ENCODE measurements at places on chromosomes 7 and 10.
A peak's percentile ranks its signal among the peaks of the same experiment; 100 is the strongest.

GRCh38 chr10:103545771-103546281, 52.3 kb downstream of the NEURL1 start:
- no peak for DNase-seq

GRCh38 chr7:155491812-155492211, 33.9 kb downstream of the EN2 start:
- DNase-seq = no peak

- peak; percentile 74 for DNase-seq
Observed at GRCh38 chr10:31896968-31897384, 31.7 kb downstream of the ARHGAP12 start.

DNA sequence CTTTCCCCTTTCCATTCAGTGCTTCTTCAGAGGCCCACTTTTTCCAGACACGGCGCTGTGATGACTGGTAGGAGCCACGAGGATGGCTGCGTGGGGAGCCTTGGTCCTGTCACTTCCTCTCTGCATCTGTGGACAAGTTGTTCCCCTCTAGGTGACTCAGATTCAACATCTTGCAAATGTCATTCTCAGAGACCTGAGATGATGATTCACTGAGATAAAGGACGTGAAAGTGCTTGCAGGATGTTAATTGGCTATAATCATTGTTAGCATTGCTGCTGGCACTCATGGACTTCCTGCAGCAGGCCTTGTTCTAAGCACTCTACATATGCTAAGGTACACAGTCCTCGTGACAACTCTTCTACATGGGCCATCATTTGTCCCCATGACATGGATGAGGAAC, 489.8 kb upstream of the ZMIZ1 start:
- no peak for DNase-seq

GRCh38 chr7:101234636-101235035, 3.0 kb downstream of the CLDN15 start:
- no peak for DNase-seq

- DNase-seq = peak; percentile 92
Observed at GRCh38 chr10:99917963-99918825, 91.6 kb downstream of the DNMBP start.

GRCh38 chr7:84117304-84117703, 77.3 kb downstream of the SEMA3A start:
- DNase-seq = no peak

- no peak for DNase-seq
Observed at GRCh38 chr10:95276367-95277200, 14.2 kb downstream of the PDLIM1 start.

GRCh38 chr10:36126076-36126475, 484.0 kb upstream of the FZD8 start:
- no peak for DNase-seq

GRCh38 chr10:67763499-67764011, 67.6 kb upstream of the CTNNA3 start:
- peak; percentile 82 for DNase-seq

- no peak for DNase-seq
Observed at GRCh38 chr7:80643336-80643915, 5.0 kb downstream of the CD36 start.

GRCh38 chr10:60569681-60570080, 180.0 kb upstream of the ANK3 start:
- DNase-seq = no peak

GRCh38 chr10:122243550-122243949, 27.5 kb upstream of the BTBD16 start:
- DNase-seq = no peak

DNA sequence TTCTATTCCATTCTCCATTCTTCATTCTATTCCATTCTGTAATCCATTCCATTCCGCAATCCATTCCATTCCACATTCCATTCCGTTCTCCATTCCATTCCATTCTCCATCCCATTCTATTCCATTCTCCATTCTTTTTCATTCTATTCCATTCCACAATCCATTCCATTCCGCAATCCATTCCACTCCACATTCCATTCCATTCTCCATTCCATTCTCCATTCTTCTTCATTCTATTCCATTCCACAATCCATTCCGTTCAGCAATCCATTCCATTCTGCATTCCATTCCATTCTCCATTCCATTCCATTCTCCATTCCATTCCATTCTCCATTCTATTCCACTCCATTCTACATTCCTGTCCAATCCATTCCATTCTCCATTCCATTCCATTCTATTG, 85.2 kb downstream of the NSUN6 start:
- DNase-seq = no peak

GRCh38 chr10:109866995-109867635, 56.2 kb downstream of the XPNPEP1 start:
- DNase-seq = no peak

- DNase-seq = no peak
Observed at GRCh38 chr7:29957521-29958310, 31.9 kb downstream of the SCRN1 start.

- DNase-seq = no peak
Observed at GRCh38 chr7:96747418-96747940, 37.8 kb upstream of the SEM1 start.

- DNase-seq = no peak
Observed at GRCh38 chr10:126242397-126243260, 145.6 kb downstream of the ADAM12 start.

DNA sequence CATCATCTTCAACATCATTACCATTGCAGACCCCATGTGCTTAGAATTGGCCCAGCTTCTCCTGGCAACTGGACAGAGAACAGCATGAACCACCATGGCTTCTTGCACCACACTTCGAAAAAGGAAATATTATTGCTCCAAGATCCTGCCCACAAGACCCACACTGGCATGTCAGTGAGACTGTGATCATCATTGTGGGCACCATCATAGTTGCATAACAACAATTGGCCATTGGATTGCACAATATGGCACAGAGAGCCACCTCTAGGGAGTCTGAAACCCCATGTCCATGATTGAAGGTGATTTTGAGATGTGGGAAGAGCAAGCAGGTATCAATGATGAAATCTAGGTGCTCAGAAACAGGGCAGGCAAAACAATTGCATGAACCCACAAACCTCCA, 918.9 kb downstream of the GRID1 start:
- DNase-seq = no peak

DNA sequence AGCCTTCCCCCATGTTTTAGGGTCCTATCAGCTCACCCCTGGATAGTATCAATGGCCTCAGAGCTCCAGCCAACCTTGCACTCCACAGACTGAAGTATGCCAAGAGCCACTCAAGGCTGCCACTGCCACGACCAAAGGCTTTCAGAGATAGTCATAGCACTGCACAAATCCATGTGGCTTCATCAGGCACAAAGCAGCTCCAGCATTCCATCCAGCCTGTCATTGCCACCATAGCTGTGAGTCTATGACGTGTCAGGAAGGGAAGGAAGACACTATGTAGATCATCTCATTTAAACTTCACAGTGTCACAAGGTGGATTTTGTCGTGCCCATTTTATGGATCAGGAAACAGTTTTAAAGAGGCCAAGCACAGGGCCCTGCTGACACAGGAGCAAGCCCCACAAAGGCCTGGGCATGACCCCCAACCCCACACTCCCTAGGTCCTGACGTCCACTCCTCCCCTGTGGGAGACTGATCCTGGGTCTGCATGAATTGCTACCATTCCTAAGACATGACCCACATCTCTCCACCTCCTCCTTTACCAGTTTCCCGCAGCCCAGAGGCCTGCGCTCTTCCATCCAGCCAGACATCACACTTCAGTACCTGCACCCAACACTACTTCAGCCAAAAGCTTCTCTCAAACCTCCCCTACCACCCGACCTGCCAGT, 119.4 kb downstream of the DIP2C start:
- no peak for DNase-seq

DNA sequence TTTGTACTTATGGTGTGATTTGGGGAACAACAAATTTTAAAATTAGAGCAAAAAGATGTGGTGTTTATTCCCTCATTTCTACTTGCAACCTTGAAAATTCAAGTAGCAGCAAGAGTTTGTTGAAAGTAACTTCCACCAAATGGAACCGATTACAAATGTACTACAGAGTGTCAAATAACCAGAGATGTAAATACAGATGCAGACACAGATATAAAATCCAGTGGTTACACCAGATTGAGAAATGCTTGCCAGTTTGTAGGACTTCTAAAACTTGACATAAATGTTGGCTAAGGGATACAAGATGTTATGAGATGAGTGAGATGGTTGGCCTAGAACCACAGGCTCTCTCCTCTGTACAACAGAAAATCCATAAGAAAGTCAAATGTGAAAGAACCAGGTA, 162.1 kb downstream of the DIP2C start:
- DNase-seq = no peak

GRCh38 chr7:142865766-142866165, 10.9 kb downstream of the EPHB6 start:
- DNase-seq = no peak

GRCh38 chr10:69239136-69239535, 19.0 kb downstream of the HKDC1 start:
- DNase-seq = no peak

GRCh38 chr10:132827423-132827789, 41.5 kb upstream of the NKX6-2 start:
- DNase-seq = no peak

- peak; percentile 49 for DNase-seq
Observed at GRCh38 chr7:101882005-101882421, 64.6 kb downstream of the CUX1 start.

DNA sequence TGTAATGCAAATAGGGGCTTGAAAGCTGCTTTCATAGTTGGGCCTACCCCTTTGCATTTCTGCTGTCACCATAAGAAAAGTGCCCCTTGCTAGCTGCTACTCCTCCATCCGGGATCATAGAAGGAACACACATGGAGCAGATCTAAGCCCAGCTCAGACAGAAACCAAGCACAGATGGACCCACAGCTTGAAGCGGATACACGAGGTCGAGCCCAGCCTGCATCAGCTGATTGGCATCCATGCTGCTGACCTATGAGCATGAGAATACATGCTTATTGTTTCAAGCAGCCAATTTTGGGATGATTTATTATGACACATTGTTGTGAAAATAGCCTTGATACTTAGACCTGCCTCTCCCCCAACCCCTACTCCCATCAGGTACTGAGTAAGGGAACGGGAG, 109.2 kb downstream of the ZNF467 start:
- no peak for DNase-seq

DNA sequence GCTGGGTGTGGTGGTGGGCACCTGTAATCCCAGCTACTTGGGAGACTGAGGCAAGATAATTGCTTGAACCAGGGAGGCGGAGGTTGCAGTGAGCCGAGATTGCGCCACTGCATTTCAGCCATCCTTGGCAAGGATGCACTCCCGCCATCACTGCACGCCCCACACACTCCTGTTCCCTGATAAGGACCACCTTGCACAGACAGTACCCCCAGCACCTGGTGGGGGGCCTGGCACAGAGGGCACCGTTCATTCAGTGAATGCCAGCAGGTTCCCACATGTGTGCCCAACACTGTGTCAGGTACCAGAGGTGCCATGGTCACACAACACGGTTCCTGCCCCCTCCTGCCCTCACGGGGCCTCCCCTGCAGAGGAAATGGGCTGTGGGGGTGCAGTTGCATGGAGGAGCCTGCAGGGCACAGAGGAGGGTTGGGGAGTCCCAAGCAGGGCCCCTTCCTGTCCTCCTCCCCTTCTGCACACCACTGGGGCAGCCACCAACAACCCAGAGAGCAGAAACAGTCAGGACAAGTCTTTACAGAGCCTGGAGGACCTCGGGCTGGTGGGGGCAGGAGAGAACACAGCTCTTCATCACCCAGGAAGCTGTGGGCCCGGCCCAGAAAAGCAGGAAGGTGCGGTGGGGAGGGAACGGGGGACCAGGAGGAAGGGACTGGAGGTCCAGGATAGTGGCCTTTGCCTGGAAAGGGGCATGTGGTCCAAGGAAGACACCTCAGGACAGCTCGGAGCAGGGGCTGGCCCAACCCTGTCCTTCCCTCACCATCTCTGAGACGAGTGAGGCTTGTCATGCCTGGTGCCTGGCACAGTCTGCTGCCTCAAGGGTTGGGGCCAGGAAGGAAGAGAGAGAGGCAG, 7.1 kb downstream of the CRYGN start:
- DNase-seq = no peak

GRCh38 chr7:83985821-83986220, 208.8 kb downstream of the SEMA3A start:
- DNase-seq = no peak

DNA sequence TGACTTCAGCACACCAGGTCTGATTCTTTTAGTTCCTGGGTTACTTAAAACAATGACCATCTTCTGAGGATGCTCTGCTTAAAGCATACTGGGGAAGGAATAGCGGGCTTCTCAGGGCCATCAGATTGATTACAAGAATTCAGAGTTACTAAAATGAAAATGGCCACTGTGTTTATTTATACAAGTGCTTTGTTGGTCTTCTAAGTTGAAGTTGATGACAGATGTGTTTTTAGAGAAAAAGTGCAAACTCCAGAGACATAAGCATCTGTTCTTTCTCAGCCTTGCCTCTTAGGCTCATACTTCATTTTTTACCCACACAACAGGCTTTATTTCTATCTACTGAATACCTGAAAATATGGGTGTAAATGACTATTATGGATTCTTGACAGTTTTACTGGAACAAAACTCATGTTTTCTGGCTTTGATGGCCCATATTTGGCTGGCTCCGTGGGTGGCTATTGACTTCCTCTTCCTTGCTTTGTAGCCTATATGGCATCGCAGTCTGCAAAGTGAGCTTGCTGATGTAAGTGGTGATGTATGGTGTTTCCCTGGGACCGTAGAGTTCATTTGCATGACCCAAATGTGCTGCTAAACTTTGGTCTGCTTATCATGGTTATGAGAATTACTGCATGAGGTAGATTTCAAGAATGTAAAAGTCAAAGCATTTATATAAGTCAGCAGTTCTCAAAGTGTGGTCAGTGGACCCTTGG, 121.3 kb downstream of the BMPER start:
- no peak for DNase-seq

DNA sequence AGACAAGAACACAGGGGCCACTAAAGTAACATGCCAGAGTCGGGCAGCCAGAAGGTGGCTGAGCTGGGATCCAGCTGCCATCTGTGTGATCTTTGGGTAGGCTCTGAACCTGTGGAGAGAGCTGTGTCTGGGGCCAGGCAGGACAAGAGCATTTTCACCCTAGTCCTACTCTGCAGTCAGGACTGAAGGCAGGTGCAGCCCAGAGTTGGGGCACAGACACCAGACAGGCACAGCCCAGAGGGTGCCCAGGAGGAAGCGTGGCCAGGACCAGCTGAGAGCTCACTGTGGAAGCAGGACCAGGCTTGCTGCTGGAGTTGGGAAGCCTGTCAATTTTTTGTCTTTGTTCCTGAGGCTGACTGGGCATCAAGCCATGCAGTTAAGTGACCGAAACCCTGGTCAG, 113.6 kb downstream of the ADCY1 start:
- DNase-seq = no peak

DNA sequence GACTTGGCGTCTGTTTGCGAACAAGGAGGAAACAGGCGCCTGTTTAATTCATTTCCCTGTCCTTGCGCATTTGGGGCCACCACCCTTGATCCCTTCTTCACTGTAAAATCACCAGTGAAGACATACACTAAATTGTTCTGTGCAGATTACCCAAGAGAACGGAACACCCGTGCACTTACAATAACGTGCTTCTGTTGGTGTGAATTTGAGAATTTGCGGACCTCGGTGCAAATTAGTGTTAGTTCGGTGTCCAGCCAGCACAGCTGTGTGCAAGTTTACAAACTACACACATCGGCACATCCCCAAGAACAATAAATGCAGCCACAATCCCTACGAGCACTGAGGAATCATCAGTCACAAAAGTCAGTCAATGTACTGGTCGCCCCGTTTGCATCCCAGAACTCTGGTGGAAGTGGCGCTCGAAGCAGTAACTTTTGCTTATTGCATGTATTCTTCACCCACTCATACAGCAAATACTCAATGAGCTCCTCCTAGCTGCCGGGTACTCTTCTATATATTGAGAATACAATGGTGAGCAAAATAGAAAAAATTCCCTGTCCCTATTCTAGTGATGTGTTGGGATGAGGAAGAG, 786 bp upstream of the CNOT4 start:
- no peak for DNase-seq

- no peak for DNase-seq
Observed at GRCh38 chr7:131161103-131161502, 166.6 kb upstream of the MKLN1 start.
